ENCODE measurements at places on chromosomes 11 and 22.

DNA sequence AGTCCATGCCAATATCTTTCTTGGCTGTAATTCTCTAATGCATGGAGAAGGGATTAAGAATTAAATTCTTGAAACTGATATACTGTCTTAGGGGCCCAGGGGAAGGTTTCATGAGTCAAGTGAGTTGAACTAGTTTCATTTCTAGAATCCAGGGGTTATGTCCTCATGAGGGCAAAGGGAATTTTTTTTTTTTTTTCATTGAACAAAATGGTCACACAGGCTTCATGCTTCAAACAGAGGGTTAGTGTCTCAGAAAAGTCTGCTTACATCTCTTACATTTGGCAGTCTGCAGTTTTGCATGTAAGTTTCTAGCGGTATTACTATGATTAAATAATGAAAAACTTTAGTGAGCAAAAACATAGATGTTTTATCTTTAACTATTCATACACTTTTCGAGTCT, 32.9 kb downstream of the PPME1 start:
- DNase-seq, result no peak

DNA sequence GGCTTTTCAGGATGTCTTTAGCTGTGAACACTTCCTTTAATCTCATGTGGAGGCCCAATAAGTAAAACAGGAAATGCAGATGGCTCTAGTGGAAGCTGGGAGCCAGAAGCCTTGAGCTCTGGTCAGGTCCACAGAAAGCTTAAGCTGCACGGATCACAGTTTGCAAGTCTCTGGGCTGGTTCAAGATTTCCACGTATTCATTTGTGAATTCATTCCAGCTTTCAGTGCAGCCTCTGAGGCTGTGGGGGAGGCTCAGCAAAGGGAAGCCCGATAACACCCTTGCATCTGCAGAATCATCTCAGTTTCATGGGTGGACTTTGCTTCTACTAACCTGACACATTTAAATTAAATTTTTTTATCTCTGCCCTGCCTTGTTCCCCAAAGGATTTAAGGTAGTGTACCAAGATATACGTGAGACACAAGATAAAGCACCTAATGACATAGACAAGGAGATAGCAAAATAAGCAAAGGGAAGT, 65.6 kb downstream of the ISX start:
- DNase-seq, result no peak

- no peak for DNase-seq
These were observed 22.7 kb downstream of the NCAM1 start for GRCh38 chr11:112983887-112984286.

GRCh38 chr22:11066458-11067285, 4461.3 kb upstream of the OR11H1 start:
- no peak for DNase-seq

DNA sequence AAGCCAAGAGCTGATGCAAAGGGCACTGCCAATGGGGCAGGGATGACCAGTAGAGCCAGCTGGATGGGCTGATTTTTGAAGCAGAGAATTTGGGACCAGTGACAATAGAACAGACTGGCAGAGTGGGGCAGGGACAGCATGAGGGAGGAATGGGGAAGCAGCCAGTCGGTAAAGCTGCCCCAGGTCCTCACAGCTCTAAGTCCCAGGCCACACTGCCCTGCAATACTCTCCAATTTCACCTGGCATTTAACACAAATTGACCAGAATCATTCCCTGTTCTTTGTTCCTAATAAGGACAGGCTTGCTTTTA, 186.9 kb downstream of the CTTN start:
- DNase-seq, result no peak

GRCh38 chr22:19984201-19984753, 32.3 kb downstream of the ARVCF start:
- peak; percentile 19 for DNase-seq

GRCh38 chr11:57649826-57650738, at the start of gene YPEL4:
Gene YPEL4 (minus strand): TSS chr11:57649912. CDS start chr11:57647107, 2,805 bp downstream.
- peak; percentile 55 for DNase-seq

- no peak for DNase-seq
These were observed 6.9 kb downstream of the DHCR7 start for GRCh38 chr11:71441251-71441650.

- no peak for DNase-seq
These were observed 167.1 kb upstream of the TTC12 start for GRCh38 chr11:113147249-113147648.

- DNase-seq, result no peak
These were observed 344.1 kb upstream of the API5 start for GRCh38 chr11:42967653-42968052.

- DNase-seq, result no peak
These were observed 14.7 kb downstream of the DRD2 start for GRCh38 chr11:113460469-113460868.

DNA sequence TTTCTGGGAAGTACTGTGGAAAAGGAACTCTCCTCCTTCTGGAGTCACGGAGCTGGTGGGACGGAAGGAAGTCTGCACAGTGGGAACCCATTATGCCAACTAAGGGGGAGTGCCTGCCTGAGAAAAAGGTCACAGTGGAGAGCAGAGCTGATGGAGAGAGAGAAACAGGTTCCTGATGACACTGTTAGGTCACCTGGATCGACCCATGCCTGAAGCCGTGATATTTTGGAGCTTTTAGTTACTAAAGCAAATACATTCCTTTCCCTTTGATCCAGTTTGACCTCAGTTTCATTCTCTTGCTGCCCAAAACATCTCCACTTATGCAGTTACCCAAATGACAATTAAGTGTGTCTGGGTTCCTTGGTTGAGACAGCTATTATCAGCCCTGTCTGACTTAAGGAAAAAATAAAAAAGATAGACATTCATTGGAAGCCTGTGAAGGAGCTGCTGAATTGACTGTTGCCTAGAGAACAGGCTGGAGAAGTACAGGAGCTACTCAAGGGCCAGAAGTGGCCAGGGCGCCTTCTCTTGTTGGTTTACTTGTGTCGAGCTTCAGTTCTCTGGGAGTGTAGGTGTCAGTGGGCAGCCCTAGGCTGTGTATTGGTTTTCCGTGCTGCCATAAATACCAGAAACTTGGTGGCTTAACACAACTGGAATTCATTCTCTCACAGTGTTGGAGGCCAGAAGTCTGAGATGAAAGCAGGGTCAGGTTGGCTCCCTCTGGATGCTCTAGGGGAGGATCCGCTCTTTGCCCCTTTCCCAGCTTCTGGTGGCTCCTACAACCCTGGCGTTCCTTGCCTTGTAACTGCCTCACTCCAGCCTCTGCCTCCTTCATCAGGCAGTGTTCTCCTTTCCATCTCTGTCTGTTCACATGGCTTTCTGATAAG, 13.6 kb downstream of the MRGPRD start:
- no peak for DNase-seq

DNA sequence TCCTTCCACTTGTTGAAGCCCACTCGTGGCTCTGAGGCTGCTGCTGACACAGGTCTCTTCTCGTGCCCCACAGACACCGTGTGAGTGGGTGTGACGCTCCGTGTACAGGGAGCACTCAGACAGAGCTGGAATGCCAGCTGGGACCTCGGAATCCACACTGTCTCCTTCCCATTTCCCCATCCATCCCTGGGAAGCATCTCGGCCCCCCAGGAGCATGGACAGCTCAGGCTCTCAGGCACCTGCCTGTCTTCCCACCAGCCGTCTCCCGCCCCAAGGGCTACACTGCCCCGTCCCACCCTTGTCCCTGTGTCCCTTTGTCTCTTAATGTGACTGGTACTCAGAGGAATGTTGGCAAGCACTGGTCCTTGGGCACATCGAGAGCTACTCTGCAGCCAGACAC, 63.8 kb downstream of the ARHGAP8 start:
- no peak for DNase-seq

DNA sequence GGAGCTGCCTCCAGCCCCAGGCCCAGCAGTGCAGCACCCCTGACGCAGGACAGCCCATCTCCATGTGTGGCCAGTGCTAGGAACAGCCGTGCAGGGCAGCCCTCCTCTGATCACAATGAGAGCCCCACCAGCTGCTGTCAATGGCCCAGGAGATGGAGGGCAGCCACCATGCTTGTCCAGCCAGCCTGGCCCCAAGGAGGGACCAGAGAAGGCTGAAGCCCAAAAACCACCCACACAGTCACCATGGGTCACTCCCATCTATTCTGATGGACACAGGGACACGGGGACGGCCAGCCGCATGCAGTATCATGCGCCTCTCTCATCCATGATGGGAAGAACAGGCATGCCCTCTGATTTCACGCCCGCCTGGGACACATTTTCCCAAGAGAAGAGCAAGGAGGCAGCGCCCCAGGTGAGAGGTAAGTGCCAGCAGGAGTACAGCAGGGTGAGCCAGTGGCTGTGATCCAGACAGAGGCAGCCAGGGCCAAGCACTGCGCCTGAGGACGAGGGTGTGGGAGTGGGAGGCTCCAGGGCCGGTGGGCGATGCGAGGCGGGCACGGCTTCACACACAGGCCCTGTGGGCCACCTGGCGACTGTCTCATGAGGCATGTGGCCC, 33.6 kb upstream of the GNB1L start:
- DNase-seq, result no peak

GRCh38 chr11:7512525-7513233, 1.1 kb upstream of the PPFIBP2 start:
- no peak for DNase-seq

DNA sequence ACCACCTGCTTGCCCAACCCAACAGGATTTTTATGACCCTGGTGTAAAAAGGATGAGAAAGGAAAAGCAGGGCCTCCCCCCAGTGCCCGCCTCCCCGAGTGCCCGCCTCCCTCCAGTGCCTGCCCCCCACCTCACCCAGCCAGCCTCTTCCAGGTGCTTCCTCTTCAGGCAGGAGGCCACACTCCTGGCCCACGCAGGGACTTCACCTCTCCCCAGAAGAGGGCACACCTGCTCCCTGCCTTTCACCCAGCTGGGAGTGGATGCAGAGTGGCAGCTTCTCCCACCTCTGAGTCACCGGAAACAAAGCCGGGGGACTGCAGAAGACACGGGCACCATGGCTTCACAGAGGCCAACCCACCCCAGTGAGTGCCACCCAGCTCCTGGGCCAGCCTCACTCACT, 16.1 kb downstream of the CPT1A start:
- DNase-seq, result peak; percentile 45

- DNase-seq, result no peak
These were observed 5.0 kb downstream of the COX8A start for GRCh38 chr11:63979426-63979825.

GRCh38 chr11:100612766-100613165, 74.3 kb upstream of the ARHGAP42 start:
- no peak for DNase-seq

- DNase-seq, result no peak
These were observed 32.0 kb upstream of the NARS2 start for GRCh38 chr11:78606667-78607066.
